ENCODE measurements at places on chromosomes 7 and 10.
A peak's percentile ranks its signal among the peaks of the same experiment; 100 is the strongest.

DNA sequence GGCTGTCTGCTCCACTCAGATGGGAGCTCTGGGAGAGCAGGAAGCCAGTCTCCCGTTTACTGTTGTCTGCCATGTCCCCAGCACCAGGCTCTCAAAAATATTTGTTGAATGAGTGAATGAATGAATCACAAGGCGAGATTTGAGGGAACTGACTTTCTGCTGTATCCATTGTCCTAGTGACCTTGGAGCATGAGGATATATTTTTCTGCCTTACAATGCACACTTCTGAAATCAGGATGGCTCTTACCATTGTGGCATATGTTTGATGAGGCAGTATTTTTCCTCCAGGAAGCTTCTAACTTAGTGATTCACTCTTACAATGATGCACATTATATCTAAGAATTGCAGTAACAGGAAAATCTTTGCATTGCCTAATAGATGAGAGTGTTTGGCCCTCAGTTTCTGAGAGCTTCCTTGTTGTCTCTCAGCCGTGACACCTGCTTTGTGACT, 136.4 kb downstream of the RPS24 start:
- DNase-seq, result no peak

- no peak for DNase-seq
Measured at GRCh38 chr10:11488126-11488525, 123.3 kb downstream of the USP6NL start.

DNA sequence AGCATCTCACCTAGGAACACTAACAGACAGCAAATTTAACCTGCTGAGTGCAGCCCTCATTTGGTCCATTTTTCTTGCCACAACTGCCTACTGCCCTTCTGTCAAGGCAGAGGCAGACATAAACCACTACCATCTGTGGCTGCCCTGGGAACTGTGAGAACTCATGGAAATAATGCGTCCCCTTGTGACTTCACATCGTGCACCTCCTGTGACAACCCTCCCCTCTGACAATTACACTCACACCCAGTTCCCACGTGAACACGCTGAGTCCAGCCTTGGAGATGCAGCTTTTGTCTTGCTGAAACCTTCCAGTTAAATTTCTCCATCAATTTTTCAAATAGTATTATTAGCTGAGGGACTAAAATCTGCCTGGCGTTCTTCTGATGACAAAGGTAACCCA, 193.1 kb upstream of the KLF14 start:
- DNase-seq, result no peak

DNA sequence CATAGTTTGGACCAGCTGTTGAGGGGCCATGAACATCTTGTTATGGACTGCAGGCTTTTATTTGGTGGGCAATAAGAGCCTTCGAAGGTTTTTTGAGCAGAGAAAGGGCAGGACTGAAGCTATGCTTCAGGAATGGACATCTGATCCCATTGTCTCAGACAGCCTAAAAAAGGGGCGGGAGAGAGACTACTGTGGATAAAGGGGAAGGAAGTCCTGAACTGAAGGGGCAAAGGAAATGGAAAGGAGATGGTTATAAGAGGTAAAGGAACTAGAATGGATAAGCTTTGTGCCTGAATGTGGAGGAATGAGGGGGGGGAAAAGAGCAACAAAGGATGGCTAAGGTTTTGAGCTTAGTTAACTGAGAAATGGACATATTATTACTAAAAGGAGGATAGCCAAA, 172.5 kb downstream of the SKAP2 start:
- no peak for DNase-seq

- DNase-seq, result peak; percentile 22
Measured at GRCh38 chr10:101292194-101293006, 61.6 kb upstream of the BTRC start.

DNA sequence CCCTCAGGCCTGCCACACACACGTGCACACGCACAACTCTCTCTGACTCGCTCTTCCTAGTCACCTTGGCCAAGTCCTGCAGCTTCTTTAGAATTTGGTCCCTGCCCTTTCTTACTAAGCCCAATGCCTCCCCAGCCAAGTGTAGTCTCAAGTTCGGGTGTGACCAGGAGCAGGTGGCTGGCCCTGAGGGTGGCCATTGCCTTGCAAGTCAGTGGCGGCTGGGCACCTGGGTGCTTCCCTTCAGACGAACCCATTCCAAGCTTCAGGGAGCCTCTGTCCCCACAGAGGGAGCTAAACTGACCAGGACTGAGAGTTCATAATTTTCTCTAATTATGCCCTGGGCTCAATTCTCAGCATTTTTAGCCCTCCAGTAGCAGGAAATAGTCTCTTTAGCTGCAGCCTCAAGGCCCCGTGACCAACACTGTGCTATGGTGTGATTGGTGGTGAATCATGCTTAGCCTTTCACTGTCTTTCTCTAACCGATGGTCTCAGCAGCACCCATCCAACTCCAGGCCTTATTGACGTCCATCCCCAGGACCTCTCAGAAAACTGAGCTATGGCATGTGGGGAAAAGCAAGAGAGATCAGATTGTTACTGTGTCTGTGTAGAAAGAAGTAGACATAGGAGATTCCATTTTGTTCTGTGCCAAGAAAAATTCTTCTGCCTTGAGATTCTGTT, 34.7 kb upstream of the FXYD4 start:
- no peak for DNase-seq

GRCh38 chr7:142870566-142871259, 14.8 kb downstream of the TRPV6 start:
- no peak for DNase-seq

GRCh38 chr7:121516821-121517220, 120.7 kb upstream of the FAM3C start:
- DNase-seq, result no peak

GRCh38 chr10:54234832-54235231, 566.2 kb downstream of the PCDH15 start:
- no peak for DNase-seq

DNA sequence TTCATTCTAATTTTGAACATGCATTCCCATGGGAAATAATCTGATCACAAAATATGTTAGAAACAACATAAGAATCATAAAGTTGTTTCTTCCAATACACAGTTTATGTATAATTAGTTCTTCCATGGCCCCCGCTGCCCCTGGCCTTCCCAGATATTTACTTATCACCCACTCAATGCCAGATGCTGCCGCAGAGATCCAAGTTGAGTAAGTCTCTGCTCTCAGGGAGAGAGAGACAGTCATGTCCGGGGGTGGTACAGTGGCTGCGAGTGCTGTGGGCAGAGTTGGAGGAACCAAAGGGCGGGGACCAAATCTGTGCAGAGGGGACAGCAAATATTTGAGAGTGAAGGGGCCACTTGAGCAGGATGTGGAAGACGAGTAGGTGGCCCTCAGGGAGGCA, 37.1 kb downstream of the COL26A1 start:
- no peak for DNase-seq

DNA sequence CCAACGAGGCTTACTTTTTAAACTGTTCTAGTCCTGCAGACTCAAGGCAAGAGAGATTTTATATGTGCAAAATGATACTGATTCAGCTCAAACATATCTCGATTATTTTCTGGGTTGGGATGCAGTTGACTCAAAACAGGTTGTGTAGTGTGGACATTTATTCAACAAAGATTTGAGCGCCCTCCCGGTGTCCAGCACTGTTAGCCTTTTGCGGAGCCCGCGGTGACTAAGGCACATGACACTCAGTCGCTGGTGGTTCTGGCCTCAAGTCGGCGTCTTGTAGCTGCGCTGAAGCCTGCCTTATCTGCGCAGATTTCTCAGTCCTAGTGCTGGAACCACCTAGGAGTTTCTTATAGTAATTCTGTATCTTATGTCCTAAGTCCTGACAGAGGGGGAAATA, 938 bp upstream of the CADPS2 start:
- DNase-seq, result peak; percentile 22

- no peak for DNase-seq
Measured at GRCh38 chr10:75223507-75223906, 12.2 kb downstream of the COMTD1 start.

GRCh38 chr10:1650542-1651269, 86.6 kb downstream of the ADARB2 start:
- DNase-seq, result no peak

DNA sequence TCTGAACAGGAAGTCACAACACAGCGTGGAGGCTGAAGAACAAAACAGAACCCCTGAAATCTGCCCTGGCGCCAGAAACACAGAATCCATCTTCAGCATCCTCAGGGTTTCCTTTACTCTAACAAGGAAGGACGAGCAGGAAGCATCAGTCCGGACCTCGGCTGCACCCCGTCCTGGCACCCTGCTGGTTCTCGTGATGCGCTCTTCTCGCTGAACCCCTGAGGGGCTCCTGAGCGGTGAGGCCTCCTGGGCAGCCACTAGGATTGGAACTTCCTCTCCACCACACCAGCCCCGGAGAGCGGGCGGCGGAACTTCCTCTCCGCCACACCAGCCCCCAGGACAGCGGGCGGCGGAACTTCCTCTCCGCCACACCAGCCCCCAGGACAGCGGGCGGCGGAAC, 461.9 kb downstream of the PTPRN2 start:
- DNase-seq, result no peak

DNA sequence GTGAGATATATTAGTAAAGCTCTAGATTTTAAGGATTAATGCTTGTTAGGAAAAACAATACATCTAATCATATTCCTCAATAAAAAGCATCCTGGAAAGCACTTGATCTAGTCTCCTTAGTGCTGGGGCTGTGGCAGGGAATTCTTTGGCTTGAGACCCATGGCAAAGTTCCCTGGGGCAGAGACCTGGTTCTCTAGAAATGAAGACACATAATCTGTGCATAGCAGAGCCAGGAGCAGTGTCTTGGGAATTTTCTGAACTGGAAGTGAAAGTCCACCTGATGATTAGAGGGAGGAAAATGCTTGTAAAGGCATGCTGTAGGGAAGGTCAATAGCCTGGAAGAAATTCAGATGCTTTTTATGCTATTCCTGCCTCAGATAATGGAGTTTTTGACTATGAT, 247.4 kb downstream of the CDK14 start:
- DNase-seq, result no peak

DNA sequence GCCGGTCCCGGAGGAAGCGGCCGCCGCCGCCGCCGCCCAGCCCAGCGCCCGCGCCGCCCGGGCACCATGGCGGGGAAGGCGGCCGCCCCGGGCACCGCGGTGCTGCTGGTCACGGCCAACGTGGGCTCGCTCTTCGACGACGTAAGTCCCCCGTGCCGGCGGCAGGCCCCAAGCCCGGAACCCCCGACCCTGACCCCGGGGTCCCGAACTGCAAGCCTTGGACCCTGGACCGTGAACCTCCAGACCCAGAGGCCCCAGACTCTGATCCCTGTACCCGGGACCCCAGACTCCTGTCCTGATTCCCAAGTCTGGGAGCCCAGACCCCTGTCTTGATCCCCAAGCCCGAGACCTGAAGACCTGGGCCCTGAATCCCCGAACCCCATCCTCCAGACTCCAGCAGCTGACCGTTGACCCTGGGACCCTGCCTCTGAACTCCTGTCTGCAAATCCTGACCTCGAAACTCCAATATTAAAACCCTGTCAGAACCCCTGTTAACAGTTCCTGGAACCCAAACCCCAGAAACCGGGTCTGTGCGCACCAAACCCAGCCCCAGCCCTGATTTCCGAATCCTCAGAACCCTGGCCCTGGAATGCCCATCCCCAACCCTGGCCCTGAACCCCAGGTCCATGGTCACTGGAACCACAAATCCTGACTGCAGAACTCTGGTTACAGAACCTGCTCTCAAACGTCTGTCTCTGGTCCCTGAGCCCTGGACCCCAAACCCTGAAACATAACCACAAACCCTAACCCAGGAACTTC, 623 bp downstream of the INPP5A start:
- no peak for DNase-seq

DNA sequence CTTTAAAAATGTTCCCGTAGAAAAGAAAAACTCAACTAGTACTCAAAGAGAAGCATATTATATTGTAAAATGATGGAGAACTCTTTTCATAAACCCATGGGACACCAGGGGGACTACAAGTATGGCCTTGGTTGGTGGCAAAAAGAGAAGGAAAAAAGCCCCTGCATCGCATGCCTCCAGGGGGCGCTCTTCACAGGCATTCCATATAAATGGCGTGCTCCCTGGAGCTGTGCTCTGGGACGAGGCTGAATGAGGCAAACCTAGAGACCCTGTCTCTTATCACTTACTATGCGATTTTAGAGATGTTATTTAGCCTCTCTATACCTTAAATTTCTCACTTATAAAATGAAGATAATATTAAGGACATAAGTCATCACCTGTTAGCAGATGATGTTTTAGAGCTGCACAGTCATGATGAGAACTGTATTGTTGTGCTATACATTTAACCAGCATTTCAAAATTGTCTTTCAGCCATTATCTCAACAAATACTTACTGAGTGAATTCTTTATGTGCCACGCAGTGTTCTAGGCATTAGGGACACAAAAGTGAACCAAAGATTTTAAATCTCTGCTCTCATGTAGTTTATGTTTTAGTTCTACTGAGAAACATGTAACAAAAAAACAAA, 105.8 kb downstream of the ARHGAP21 start:
- peak; percentile 79 for DNase-seq

- no peak for DNase-seq
Measured at GRCh38 chr10:32771217-32771616, 186.8 kb downstream of the ITGB1 start.

- DNase-seq, result no peak
Measured at GRCh38 chr10:23362879-23363792, 18.5 kb upstream of the C10orf67 start.

GRCh38 chr7:65902306-65902705, 29.4 kb downstream of the VKORC1L1 start:
- no peak for DNase-seq

- DNase-seq, result peak; percentile 16
Measured at GRCh38 chr10:132539431-132539839, 1.8 kb downstream of the INPP5A start.

- peak; percentile 22 for DNase-seq
Measured at GRCh38 chr7:3200504-3200903, 100.5 kb upstream of the SDK1 start.

GRCh38 chr10:80871083-80871482, 333.4 kb downstream of the SH2D4B start:
- no peak for DNase-seq

- no peak for DNase-seq
Measured at GRCh38 chr7:5699467-5700384, 81.7 kb downstream of the RNF216 start.

DNA sequence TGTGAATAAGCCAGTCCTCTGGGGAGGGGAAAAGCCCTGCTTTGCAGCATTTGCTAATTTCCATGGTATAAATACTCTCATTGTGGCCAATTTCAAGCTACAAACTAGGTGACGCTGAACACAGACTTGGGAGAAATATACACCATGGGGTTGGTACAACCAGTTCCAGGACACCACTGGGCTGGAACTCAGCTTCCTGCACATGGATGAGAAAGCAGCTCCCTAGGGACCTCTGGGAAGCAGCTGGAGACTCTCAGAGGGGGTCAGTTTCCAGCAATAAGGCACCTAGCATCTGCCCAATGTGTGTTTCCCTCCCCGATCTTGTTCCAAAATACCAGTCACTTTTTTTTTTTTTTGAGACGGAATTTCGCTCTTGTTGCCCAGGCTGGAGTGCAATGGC, 56.8 kb upstream of the WDR11 start:
- no peak for DNase-seq

Measured in hematopoietic multipotent progenitor cell treated with erythropoietin and hydrocortisone succinate and interleukin-3 and kit ligand, for 6 days (in vitro differentiated cells).